Stimulated activated CD8-positive, alpha-beta memory T cell treated with anti-CD3 and anti-CD28 coated beads, Interleukin-4, amount 100 ng/mL, for 4 hours (primary cell): ENCODE measurements at places on chromosomes 3 and 15.

DNA sequence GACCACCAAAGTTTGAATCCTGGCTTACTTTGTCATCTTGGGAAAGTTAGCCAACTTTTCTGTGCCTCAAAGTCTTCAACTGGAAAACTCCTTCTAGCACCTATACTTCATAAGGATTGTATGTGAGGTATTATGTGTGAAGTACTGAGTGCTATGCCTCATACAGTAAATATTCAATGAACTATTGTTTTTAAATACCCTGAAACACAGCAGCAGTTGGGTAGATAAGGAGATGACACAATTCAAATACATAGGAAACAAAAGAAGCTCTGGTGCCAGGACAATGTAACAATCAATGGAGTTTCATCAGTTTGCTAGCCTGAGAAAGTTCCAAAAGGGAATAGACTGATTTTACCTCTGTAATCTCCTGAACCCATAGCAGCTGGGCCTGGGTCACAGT, 43.3 kb downstream of the TUBGCP4 start:
- DNase-seq: no peak

DNA sequence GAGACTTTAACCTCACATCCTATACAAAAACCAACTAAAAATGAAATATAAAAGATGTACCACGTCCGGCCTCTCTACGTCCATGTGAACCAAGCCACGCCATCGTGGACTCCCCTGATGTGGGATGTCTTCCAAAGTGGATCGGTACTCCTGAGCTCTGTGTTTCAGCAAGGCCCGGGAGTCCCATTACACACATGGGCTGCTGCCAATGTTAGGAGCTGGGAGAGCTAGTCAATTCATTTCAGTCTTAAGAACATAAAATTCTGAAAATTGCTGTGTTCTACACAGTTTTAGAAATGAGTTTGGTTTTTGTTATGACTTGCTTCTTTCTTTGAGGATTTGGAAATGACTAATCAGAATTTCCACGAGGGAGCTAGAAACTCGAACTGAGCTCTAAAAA, 131.0 kb downstream of the GABRG3 start:
- no peak for DNase-seq

DNA sequence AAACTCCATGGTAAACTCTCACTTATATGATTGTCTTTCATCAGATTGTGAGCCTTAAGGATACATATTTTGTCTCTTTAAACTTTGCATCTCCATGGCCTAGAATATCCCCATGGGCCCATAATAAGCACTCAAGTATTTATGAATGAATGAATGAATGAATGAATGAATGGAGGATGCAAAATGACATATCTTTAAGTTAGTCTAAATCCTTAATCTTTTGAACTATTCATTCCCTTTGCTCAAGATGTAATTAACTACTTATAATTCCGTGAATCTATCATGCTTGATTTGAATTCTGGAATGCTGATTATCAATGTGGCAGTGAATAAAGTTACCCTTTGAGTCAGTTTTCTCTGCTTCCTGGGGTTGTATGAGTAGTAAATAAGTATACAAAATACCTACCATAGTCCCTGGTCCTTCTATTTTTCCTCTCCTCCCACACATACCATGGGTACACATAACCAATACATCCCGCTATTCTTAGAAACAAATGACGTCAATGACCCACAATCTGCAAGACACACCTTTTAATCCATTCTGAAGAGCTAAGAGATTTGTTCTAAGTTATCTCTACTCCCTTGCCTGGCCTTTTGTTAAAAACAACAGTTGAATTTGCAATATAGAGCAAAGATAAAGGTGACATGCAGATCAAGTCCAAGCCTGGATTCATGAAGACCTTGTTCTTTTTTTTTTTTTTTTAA, 94.5 kb downstream of the FBN1 start:
- DNase-seq: no peak

DNA sequence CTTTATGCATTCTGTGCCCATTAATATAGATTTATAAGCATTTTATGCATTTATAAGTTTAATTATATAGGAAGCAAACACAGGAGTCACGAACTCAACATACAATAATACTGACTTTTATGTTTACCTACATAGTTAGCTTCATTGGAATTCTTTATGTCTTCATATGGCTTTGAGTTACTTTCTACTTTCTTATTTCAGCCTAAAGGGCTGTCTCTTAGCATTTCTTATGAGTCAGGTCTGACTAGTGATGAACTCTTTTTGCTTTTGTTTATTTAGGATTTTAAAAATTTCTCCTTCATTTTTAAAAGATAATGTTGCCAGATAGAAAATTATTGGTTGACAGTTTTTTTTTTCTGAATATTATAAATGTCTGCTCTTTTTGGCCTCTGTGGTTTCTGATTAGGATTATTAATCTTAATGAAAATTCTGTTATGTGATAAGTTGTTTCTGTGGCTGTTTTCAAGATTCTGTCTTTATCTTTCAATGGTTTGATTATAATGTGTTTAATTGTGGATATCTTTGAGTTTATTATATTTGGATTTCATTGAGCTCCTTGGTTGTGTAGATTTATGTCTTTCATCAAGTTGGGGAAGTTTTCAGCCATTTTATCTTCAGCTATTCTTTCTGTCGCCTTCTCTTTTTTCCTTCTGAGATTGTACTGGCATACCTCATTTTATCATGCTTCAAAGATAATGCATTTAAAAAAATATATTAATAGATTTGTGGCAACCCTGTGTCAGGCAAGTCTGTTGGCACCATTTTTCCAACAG, 54.3 kb downstream of the ATP2C1 start:
- DNase-seq: no peak

DNA sequence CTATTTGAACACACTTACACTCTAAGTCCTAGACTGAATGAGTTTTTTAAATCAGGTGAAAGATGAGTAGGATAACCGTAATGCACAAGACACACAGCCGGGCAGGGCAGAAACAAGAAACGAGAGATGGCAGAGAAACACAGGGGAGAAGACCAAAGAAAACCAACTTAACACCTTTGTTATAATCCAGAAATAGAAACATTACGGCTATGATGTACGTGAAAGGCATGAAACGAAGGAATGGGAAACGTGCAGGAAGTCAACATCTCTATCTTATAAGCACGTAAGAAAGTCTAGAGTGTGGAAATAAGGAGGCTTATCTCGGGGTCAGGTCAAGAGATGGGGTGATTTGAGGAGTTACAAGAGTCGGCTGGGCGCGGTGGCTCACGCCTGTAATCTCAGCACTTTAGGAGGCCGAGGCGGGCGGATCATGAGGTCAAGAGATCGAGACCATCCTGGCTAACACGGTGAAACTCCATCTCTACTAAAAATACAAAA, 1.9 kb upstream of the TNFSF10 start:
- no peak for DNase-seq

- DNase-seq: no peak
These were observed 12.3 kb upstream of the UBA7 start for GRCh38 chr3:49826016-49826415.

DNA sequence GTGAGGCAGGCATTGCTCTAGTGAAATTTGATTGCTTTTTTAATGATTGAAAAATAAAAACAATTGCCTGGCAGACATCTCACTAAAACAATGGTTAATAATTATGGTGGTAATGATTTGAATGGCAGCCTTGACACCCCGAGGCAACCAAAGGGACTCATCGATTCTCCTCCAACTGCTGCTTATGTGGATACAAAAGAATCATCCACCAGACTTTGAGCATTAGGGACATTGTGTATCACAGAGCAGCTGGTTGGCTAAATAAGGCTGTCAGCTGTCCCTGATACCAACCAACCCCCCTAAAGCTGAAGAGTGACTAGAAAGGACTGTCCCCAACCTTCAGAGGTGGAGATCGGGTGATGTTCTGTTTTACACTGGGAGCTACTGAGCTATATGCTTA, 1.7 kb upstream of the CD47 start:
- DNase-seq: no peak

DNA sequence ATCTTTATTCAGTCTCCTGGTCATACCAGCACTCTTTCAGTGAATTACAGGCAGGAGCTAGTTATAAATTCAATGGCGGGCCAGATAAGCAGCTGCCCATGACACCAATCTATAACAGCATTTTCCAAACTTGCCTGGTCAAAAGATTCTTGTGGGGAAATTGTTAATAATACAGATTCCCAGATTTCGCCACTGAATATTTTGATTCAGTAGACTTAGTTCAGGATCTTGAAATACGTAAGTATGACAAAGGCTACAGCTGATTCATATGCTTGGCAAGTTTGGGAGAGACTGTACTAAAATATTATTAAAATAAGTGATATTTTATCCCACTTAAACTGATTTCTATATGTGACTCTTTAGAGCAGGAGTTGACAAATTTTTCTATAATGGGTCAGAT, 119.3 kb downstream of the TMCO5A start:
- no peak for DNase-seq

DNA sequence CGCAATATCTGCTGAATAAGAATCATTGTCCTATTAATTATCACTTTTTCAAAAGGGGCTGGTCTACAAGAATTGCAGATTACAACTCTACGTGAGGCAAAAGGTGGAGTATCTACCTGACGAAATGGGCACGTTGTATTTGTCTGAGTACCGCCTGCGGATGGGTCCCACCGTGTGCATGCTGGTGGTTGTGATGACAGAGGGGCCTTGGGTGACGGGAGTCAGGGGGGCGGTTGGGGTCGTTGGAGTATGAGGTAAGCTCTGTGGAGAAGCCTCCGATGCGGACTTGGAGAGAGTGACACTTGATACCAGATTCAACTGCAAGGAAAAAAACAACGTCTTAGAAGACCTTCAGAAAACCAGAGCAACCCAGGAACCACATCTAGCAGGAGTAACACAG, 605.8 kb downstream of the FOXP1 start:
- DNase-seq: no peak

DNA sequence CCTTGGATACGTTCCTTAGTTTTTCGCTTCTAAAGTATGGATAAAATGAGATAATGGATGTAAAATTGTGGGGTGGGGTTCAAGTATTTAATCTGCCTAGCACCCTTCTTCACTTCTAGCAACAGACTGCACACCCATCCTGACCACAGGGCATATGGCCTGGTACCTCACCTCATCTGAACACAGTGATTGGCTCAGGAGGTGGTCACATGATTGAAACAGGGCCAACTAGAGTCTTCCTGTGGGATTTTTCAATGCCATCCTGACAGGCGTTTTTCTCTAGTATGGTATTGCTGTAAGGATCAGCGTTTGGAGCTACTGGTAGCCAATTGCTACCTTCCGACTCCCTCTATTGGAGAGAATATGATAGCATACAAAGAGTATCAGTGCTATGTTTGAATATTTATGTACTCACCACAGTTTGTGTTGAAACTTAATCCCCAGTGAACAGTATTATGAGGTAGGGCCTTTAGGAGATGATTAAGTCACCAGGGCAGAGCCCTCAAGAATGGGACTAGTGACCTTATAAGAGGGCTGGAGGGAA, 172.2 kb downstream of the PPM1L start:
- no peak for DNase-seq

DNA sequence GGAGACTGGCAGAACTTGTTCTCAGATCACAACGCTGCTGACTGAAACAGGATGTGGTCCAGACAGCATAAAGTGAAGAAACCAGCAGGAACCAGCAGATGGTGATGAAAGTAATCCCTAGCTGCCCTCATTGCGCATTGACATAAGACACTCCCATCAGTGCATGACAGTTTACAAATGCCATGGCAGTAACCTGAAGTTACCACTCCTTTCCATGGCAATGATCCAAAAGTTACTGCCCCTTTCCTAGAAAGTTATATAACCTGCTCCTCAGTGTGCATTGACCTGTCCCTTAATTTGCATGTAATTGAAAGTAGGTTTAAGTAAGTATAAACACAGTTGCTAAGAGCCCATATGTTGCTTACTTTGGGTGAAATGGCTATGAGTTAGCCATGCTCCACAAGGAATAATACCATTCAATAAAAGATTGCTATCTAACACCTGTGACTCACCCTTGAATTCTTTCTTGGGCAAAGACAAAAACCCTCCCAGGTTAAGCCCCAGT, 149.1 kb upstream of the CD96 start:
- peak; percentile 1 for DNase-seq

DNA sequence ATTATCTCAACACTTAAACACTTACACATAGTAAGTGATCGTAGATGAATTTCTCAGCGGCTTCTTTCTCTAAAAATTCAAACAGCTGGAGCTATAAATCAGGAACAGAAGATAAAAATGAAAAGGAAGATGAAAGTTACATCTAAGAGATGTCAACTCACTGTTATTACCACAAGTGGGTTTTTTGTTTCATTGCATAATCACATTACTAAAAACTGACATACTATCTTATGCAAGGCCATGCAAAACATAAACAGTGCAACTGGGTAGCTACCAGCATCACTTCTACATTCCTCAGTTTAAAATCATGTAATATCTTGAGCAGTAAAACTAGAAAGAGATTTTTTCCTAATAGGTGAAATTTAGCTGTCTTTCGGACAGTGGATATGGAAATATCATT, 14.9 kb downstream of the MINDY4B start:
- DNase-seq: no peak

GRCh38 chr15:70362886-70363285, 265.2 kb upstream of the TLE3 start:
- DNase-seq: no peak

DNA sequence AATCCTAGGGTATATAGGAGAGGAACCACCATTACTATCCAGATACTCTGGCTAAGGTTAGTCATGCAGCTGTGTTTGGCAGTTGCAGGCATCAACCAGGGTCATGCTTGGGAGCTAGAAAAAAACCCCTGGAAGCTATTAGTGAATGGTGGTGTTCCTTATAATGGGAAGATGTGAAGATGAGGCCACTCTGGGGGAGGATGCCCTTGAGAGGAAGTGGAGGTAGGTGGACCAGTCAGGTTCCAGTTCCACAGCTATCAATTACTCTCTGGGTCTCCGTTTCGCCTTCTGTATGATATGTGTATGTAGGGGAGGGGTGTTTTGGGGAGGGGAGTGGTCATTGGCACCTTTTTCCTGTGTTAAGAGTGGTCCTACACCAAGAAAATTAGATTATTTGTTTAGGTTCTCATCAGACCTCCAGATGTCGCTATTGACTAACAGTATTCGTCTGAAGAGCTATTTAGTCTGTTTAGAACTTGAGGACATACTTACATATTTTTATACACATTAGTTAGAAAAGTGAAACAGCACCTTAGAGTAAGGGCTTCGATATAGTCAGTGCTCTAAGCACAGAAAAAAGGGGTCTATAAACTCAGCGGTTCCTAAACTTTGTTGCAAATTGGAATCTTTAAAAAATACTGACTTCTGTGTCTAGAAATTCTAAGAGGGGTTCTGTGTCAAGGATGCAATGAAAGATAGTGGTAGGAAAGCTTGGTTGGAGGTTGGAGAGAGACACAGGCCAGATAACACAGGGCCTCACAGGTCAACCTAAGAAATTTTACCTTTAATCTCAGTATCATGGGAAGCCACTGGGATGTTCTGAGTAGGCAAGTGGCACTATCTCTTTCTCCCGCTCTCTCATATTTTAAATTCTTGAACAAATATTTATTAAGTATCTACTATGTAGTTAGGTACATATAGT, 9.1 kb upstream of the HPS3 start:
- DNase-seq: no peak

DNA sequence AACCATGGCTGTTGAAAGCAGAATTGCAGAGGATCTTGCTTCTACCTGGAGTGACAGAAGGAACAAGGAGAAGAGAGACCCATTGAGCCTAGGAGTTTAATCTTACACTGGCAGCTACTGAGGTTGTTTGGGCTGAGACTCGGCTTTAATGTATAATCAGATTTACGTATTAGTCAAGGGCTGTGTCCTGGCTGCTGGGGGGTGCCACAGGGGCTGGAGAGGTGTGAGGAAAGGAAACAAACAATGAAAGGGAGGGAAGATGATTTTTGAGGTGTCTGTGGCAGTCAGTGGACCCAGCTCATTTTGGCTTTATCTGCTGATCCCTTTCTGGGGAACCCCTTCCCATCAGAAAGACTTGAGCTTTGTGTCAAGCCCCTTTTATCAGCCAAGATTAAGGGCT, 95.7 kb downstream of the PRICKLE2 start:
- DNase-seq: no peak
